ENCODE measurements at places on chromosomes 1 and 21. TPM values are rescaled to one million over a fixed set of nuclear protein-coding genes. Genes with fewer than 3 reads are reported as not detected.

GRCh38 chr1:116308276-116308675 is 64.8 kb upstream of the ATP1A1 start:
- no peak for DNase-seq

OR2AK2 gene
- not detected for total RNA-seq

SV2A gene
- 4.5 TPM for total RNA-seq

SERPINC1 gene
- 0.41 TPM for total RNA-seq

GOLPH3L gene
- 36.1 TPM for total RNA-seq
